Psoas muscle (tissue), 8 donors: ENCODE measurements at places on chromosomes 2 and 18.

GRCh38 chr2:17148407-17149145 lies 369.7 kb downstream of the RAD51AP2 start:
- H3K27ac ChIP-seq, result no peak overlapping the region
- H3K27me3 ChIP-seq, result no peaks in the 10 kb centered on the region
- no peaks in the 10 kb centered on the region for H3K36me3 ChIP-seq
- no peaks in the 10 kb centered on the region for H3K4me1 ChIP-seq
- no peak for DNase-seq
- H3K4me3 ChIP-seq, result no peak overlapping the region

- no peak for DNase-seq
- no peaks in the 10 kb centered on the region for H3K27me3 ChIP-seq
- no peaks in the 10 kb centered on the region for H3K36me3 ChIP-seq
- peaks cover 25% of the 10 kb centered on the region for H3K4me1 ChIP-seq
- peak overlapping the region; percentile 31 for H3K27ac ChIP-seq
These were observed 2.4 kb downstream of the SMCHD1 start for GRCh38 chr18:2657788-2658458.

DNA sequence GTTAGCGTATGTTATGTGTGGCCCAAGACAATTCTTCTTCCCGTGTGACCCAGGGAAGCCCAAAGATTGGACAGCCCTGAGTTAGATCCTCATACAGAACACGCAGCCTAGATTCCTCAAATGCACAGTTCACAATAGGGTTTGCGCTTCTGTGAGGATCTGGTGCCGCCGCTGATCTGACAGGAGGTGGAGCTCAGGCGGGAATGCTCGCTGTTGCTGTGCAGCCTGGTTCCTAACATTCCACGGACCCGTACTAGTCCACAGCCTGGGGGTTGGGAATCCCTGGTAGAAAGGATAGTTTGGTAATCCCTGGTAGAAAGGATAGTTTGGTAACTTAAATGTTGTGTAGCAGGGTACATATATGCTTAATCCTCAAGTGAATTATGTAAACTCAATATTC lies 27.0 kb downstream of the MAPRE3 start:
- no peak overlapping the region for H3K27ac ChIP-seq
- peaks cover 15% of the 10 kb centered on the region for H3K4me1 ChIP-seq
- no peak for DNase-seq
- no peak overlapping the region for H3K4me3 ChIP-seq
- H3K27me3 ChIP-seq, result no peaks in the 10 kb centered on the region
- H3K36me3 ChIP-seq, result no peaks in the 10 kb centered on the region

- no peaks in the 10 kb centered on the region for H3K27me3 ChIP-seq
- no peak overlapping the region for H3K4me3 ChIP-seq
- H3K36me3 ChIP-seq, result no peaks in the 10 kb centered on the region
- no peaks in the 10 kb centered on the region for H3K4me1 ChIP-seq
- no peak overlapping the region for H3K27ac ChIP-seq
- no peak for DNase-seq
These were observed 458.6 kb downstream of the FBXO15 start for GRCh38 chr18:73688851-73689711.
